ENCODE measurements at places on chromosomes 1 and 21.
A peak's percentile ranks its signal among the peaks of the same experiment; 100 is the strongest.

GRCh38 chr1:72932025-72932424 is 649.7 kb upstream of the NEGR1 start:
- no peak for DNase-seq

GRCh38 chr1:167412072-167412471 is 106.3 kb downstream of the CD247 start:
- DNase-seq = no peak

GRCh38 chr1:176374967-176375569 is 87.9 kb upstream of the PAPPA2 start:
- DNase-seq = peak; percentile 36

GRCh38 chr1:218447010-218447689 is 102.0 kb downstream of the TGFB2 start:
- no peak for DNase-seq

DNA sequence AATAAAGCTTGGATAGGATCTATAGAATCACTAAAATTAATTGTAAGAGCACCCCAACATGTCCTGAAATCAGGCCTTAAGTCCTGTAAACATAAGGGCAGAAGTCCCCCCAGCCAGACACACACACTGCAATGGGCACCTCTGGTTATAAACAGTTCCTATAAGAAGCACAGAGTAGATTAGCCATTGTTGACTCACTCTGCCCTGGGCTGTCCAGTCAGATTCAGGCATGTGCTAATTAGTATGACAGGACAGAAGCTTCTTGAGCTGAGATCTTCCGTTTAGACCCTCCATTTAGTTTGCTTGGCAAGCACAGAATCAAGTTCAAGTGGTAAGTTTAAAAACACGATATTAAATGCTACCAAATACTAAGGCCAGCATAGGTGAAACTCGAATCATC is 11.8 kb upstream of the DENND1B start:
- no peak for DNase-seq

DNA sequence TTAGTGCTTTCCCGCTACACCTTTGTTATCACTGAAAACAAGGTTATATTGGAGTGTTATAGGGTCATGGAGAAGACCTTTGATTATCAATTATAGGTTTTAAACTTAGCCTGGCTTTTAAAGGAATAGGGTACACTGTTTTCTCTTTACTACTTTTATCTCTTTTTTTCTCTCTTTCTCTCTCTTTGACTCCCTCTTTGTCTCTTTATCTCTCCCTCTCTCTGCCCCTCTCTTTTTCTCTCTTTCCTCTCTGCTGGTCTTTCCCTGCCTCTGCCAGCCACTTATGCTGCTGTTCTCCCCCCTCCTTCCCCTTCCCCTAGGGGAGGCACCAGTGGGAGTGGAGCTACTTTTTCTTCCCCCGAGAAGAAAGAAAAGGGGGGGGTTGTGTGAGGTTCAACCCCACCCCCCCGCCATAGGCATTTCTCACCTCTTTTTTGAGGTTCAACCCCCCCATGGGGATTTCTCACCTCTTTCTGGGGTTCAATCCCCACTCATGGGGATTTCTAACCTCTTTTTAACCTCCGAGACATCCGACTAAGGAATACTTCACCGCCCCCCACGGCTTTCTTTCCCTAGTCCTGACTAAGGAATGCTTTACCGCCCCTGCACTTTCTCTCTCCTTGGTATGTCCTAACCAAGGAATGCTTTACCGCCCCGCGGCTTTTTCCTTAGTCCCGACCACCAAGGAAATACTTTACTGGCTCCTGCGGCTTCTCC is 17.2 kb upstream of the ZBTB8B start:
- no peak for DNase-seq

DNA sequence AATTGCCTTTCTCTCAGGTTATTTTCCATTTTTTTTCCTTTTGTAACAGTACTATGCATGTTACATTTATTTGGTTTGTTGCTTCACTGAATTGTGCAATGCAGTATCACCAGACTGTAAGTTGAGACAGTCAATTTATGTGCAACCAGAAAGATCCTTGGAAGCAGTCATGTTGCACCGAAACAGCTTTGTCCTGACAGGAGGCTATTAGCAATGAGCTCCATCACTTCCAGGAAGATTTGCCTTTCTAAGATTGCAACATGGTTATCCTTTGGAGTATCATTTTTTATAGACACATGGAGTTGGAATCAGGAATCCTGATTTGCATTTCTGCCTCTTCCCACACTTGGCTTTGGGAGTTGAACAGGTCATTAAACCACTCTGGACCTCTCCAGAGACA is 84.5 kb upstream of the ST6GALNAC5 start:
- no peak for DNase-seq

- no peak for DNase-seq
These were observed 2.0 kb upstream of the ZNF678 start for GRCh38 chr1:227561241-227561907.

GRCh38 chr1:67532452-67533216 is 102.4 kb upstream of the SERBP1 start:
- DNase-seq = peak; percentile 62

DNA sequence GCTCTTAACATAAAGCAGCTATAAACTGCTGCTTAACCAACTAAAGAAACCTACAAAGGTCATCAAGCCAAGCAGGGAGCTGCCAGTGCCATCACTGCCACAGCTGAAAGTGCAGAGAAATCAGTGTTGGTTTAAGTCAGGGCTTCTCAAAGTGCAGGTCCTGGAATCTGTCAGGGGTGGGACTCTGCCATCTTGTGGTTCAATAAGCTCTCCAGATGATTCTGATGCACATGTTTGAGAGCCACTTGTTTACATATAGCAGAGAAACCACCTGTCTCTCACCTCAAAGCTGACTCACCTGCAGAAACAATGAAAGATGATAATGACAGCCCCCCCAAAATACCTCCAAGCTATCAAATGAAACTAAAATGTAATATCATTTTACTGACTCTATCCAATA is 49.3 kb downstream of the SH3GLB1 start:
- DNase-seq = peak; percentile 11

GRCh38 chr1:41679531-41679930 is 195.0 kb upstream of the EDN2 start:
- DNase-seq = no peak

DNA sequence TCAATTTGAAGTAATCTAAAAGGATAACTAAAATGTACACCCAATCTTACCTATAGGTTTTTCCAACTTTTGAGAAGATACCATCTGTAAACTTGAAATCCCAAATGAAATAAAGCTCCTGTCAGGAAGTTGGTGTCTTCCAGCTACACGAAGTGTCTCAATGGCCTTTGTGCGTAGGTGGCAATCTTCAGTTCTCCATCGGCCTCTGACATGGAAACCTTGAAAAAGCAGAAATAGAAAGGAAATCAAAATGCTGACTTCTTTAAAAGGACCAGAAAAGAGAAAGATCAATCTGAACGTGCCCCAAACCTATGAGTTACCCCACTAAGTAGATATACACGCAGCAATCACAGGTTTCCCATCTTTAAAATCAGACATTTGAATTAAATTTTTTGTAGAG is 10.0 kb downstream of the MKNK1 start:
- no peak for DNase-seq

- no peak for DNase-seq
These were observed 909.8 kb downstream of the BRINP3 start for GRCh38 chr1:189567890-189568289.

GRCh38 chr1:5667513-5668325 is 324.5 kb downstream of the NPHP4 start:
- no peak for DNase-seq

DNA sequence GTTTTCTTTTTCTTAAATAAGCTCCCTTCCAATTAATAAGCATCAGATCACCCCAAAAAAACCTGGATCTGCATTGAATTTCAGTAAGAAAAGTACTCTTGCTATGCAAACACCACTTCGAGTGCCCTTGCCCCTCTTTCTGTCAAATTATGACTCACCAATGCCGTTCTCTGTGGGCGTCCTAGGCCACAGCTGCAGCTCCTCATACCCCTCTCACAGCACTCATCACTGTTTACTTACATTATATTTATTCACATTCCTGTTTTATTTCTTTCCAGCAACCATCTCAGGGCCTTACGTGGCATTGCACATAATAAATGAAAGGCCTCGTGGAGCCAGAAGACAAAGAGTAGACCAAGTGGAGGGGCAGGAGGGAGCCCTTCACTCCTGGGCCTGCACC is 99.1 kb upstream of the CTTNBP2NL start:
- no peak for DNase-seq

GRCh38 chr1:56507925-56508522 is 71.3 kb downstream of the PLPP3 start:
- DNase-seq = no peak

GRCh38 chr1:15740924-15741850 is 1.1 kb upstream of the TMEM82 start:
- DNase-seq = peak; percentile 51

DNA sequence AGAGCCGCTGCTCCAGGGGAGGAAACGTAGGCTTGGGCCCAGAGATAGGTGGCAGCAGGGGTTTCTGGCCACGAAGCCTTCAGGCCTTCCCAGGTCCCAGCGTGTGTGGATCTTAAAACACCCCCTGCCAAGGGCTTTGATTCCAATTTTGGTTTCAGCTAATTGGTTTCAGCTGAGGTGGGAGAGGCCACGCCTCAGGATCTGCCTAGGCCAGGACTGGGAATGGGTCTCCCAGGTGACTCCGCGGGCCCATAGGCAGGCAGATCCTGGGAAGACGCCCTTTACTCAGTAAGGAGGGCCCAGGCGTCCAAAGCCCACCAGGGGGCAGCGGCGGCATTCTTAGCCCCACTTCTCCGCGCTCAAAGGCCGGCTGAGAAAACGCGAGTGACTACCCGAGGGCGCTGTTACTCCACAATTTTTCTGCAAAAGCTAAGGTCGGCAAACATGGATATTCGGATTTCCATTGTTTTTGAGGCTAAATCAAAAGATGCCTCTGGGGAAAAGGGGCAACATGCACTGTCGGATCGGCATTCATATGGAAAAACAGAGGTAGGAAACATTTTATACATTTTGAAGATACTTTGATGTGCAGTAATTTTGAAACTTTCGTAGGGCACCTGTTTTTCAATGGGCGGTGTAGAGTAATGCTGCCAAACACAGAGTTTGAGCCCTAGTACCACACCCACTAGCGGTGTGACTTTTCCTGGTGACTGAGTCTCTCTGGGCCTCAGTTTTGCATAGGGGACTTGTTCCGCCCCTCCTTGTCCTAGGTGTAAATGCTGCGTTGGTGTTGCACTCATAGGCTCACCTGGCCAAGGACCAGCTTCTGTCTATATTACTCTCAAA is 31.8 kb upstream of the BCL10 start:
- DNase-seq = peak; percentile 18

GRCh38 chr1:98210064-98210463 is 289.2 kb upstream of the DPYD start:
- peak; percentile 68 for DNase-seq

DNA sequence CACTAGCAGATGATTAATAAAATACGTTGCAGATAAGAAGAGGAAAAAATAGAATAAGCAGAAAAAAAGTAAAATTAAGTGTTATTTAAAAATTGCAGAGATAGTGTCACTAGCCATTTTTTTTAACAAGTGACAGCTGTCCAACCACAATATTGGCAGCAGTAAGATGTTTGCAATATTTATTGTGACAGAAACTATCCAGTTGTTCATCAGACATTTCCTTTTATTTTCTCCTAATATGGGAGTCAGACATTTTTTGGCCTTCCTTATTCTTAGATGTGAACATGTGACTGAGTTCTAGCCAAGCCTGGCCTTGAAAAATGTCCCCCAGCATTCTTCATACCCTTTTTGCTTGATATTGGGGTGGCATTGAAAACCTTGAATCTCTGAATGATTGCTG is 3.4 kb upstream of the SPAG17 start:
- DNase-seq = no peak

DNA sequence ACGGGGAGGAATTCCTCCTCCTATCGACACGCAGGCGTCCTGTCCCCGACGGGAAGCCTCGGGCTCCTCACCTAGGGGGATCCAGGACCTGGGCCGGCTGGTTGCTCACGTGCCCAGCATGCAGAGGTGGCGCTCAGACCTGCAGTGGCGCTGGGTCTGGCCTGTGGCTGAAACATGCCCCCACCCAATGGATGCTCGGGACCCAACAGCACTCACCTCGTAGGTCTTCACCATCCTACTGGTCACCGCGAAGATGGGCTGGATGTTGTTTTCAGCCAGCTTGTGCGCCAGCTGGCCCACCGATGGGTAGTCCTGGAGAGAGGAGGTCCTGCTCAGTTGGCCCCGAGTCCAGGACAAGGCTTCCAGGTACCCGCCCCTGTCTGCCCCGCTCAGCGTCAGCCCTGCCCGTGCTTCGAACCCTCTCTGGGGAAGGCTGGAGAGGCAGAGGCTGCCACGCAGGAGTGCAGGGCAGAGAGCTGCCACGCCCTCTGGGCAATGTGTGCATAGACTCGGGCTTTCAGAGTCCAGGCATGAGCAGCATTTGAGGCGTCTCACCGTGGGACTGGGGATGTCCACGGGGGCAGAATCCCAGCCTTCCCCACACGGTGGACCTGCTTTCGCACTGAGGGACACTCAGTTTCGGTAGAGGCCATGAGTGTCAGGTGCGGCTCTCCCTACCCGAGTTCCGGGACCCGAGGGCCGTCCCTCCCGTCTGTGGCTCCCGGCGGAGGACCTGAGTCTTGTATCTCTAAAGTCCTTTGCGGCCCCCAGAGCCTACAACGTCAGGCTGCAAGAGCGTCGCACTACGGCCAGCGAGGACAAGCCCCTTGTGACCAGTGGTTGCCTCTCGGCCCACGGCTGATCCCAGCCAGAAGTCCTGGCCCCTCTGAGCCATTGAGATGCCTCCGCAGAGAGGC is 21.6 kb downstream of the ITGB2 start:
- DNase-seq = no peak

DNA sequence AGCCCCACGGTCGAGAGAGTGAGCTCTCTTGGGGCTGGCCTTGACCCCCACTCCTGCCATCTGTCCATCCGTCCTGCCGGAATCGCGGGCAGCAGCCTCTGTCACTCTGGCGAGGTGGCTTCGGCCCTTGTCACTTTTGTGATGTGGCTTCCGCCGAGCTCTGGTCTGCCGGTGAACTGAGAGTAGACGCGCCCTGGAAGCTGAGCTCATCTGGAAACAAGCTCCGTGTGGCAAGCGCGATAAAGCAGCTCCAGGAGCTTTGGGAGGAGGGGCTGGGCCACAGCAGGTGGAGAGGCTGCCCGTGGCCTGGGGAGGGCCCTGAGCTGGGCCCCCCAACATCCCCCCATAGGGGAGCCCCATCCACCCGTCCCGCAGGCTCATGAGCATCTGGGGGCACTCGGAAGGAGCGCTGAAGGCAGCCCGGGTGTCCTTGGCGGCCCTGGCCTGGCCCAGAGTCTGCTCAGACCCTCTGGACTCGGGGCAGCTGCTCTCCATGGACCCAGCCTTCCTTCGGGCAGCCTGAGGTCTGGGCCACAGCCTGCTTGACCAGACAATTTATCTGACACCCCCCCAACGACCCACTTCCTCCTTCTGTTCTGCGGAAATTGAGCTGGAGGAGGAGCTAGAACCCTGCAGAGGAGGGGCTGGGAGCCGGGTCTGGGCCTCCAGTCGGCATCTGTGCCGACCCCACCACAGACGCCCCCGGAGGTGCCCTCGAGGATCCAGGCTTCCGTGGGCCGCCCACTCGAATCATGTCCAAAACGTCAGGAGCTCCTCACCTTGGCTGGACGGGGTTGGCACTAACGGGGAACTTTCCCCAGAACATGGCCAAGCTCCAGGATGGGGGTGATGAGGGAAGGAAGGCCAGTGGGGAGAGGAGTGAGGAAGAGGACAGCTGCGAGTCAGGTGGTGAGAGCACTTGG is 59.1 kb downstream of the SLC19A1 start:
- DNase-seq = no peak

GRCh38 chr1:184118046-184118445 is 66.5 kb downstream of the TSEN15 start:
- DNase-seq = no peak

Data from SW 1271 (cell line).